ENCODE measurements at places on chromosomes 1 and 21.

GRCh38 chr1:247400685-247401084 is 15.3 kb upstream of the NLRP3 start:
- DNase-seq, result no peak

GRCh38 chr1:213997038-213997771 is 9.4 kb downstream of the PROX1 start:
- no peak for DNase-seq

GRCh38 chr1:157894613-157895165 is 53.1 kb upstream of the CD5L start:
- DNase-seq, result no peak

DNA sequence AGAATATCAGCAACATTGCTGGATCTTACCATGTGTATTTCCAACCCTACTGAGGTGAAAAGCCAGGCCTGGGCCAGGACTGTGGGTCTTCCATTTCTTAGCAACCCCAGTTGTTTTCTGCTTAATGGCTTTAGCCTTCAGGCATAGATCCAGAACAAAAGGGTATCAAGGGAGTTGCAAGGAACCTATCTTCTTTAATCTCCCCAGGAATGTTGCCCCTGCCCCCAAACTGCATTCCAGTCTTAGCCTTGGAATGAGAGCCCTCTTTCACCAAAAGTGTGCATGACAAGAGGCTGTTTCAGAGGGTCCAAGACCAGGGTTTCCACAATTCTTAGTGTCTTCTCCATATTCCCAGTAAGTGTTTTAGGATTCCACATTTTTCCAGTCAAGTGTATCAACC is 87.9 kb upstream of the SOX13 start:
- no peak for DNase-seq

DNA sequence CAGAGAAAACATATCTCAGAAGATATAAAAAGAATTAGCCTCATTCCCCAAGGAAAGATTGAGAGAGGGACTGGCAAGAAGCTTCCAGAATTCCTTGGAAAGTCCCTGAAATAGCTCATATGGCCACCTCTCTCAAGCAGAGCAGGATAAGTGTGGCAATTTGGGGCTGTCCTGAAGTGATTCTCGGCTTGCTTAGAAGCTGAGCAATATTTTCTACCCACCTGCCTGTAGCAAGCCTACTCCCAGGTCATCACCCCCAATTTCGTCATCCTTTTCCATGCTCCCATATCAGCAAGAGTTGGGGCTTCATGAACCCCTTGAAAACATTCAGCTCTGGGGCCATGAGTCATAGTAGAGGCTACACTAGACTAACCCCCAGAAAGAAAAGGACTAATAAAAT is 131.5 kb downstream of the PLPP3 start:
- no peak for DNase-seq

- no peak for DNase-seq
Observed at GRCh38 chr1:6586404-6586816, 6.6 kb downstream of the ZBTB48 start.

GRCh38 chr1:153929981-153930948 is 7.5 kb upstream of the GATAD2B start:
- DNase-seq, result no peak

DNA sequence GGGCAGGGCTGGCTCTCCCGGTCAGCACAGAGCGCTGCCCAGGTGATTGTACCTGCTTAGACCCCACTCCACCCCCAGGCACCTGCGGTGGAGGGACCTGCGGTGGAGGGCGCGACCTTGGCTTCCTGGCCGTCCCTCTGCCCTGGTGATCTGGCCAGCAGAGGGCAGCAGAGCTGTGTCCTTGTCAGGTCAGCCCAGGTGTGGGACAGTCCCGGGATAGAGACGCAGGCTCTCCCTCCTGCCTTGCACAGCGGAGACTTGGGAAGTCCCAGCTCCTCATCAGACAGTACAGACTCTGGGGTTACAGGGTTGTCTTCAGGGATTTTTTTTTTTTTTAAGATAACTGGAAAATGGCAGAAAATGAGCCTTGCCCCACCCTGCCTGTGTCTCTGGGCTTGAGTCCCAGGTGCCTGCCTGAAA is 10.0 kb downstream of the SLX9 start:
- DNase-seq, result no peak

DNA sequence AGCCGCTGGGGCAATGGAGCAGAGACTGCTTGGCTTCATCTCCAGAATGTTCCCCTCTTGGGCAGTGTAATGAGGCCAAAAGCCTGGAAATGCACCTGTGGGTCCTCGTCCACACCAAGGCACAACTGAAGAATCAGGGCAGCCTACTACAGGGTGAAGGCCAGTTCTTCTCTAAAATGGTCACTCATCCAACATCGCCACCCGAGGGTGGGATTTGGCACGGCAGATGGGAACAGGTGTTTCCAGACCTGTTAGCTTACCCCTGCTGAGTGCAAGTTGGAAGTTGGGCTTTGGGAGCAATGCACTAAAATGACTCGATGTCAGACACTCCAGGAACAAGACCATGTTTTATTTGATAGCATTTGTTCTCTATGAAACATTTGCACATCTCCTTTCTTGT is 543.7 kb downstream of the NPHP4 start:
- DNase-seq, result no peak

DNA sequence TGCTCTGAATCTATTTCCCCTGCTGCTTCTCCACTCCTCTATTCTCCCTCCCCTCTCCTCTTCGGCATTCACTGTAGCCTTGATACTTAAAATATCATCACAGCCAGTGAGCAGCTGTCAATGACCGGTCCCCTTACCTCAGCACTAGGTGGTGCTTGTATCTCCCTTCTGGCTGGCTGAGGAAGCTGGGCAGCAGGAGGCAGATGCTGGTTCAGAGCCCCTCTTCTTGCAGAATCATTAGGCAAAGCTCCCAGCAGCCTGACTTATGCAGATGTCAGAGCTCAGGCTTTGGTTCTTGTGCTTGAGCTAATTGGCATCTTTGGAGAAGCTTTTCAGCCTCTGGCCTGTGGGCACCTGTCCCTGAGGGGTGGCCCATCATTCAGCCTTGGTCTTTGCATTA is 31.9 kb upstream of the KCNA2 start:
- DNase-seq, result no peak

GRCh38 chr1:48917901-48918603 is 141.4 kb upstream of the BEND5 start:
- DNase-seq, result no peak

- no peak for DNase-seq
Observed at GRCh38 chr1:230085178-230085515, 18.1 kb downstream of the GALNT2 start.

DNA sequence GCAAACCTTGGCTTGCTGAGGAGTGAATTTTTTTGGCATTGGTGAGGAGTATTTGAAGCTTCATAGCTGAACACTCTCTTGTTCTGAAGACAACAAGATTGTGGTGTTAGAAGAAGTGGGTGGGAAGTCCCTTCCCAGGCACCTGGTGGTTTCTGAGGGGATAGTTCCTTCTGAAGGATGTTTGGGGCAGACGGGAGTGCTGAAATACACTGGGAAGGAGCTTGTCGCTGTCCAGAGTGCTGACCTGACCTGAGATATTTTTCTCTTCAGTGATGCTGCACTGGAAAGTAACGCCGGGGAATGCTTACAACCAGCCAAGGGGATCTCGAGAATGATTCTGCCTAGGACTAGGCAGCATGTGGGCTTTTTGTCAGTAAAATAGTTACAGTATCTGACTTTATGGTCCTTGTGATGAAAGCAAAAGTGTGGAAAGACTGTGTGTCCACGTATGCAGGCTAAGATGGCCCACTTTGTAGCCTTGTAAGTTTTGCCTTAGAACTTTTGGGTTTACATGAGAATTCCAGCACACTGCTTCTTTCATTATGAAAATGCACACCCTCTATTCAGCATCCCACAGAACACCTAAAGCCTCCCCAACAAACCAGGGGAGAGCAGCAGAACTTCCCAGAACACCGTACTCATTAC is 33.1 kb upstream of the NFASC start:
- DNase-seq, result no peak
